ENCODE measurements at places on chromosomes 3 and 15.

- DNase-seq, result no peak
Observed at GRCh38 chr3:189137416-189137815, 34.4 kb upstream of the TPRG1 start.

GRCh38 chr3:122013448-122013925 is 8.6 kb downstream of the ILDR1 start:
- no peak for DNase-seq

- no peak for DNase-seq
Observed at GRCh38 chr3:97991293-97991682, 19.1 kb upstream of the RIOX2 start.

GRCh38 chr3:129701161-129701560 is 94.7 kb upstream of the PLXND1 start:
- DNase-seq, result no peak

- DNase-seq, result no peak
Observed at GRCh38 chr15:54707805-54708752, 488.7 kb downstream of the RSL24D1 start.

- peak; percentile 10 for DNase-seq
Observed at GRCh38 chr15:99954361-99955180, 221.3 kb upstream of the LYSMD4 start.

GRCh38 chr3:57518276-57518915 is 25.7 kb downstream of the DNAH12 start:
- DNase-seq, result no peak

DNA sequence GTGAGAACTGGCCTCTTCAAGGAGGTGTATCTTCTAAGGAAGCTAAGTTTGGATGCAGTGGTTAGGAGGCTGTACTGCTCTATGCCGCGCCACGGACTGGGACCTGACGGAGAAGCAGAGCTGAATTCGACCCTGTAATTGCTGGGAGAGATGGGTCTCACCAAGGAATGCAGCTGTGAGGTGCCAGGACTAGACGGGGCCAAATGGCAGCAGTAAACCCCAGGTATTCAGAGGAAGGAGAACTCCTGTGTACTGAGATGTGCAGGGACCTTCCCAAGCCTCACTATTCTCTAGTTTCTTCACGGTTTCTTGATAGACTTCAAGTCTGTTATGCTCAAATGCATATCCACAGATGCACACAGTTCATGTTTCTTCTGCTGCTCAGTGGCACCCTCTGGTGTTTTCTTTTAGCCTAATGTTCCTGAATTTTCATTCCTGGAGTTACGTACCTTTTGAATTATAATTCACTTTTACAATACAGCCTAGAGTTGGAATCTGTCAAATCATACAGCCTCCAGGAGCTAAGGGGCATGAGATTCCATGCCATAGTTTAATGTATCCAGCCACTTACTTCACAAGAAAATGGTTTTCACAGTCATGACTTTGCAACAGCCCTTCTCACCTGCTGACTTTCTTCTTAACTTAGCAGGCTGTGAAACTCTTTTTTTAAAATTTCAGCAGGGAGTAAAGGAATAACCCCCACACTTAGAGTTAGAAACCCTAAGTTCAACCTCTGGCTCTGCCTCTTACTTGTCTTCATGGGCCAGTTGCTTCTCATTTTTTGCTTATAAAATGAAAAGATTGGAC is 61.8 kb downstream of the GLDN start:
- peak; percentile 66 for DNase-seq

- DNase-seq, result no peak
Observed at GRCh38 chr15:101232677-101233076, 19.2 kb downstream of the CHSY1 start.

- DNase-seq, result peak; percentile 44
Observed at GRCh38 chr3:37223141-37223558, 48.8 kb upstream of the LRRFIP2 start.

- DNase-seq, result peak; percentile 77
Observed at GRCh38 chr3:168025076-168025475, 70.6 kb downstream of the GOLIM4 start.

DNA sequence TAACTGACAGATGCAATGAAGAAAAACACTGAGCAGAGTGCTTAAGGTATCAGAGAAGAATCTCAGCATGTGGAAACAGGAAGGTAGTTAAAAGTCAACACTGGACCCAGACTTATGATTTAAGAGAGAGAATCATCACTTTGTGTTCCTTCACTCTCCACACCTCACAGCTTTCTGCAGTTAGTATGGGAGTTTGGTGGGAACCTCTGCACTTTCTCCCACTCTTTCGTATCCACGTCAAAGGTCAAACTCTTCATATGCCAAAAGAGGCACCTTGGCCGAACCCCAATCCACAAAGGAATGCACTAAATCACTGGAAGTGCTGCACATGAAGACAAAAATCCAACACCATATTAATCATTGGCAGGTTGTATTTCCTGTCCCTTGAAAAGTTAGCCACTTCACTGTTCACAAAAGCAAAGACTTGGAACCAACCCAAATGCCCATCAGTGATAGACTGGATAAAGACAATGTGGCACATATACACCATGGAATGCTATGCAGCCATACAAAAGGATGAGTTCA is 361.2 kb downstream of the MAGI1 start:
- DNase-seq, result no peak

DNA sequence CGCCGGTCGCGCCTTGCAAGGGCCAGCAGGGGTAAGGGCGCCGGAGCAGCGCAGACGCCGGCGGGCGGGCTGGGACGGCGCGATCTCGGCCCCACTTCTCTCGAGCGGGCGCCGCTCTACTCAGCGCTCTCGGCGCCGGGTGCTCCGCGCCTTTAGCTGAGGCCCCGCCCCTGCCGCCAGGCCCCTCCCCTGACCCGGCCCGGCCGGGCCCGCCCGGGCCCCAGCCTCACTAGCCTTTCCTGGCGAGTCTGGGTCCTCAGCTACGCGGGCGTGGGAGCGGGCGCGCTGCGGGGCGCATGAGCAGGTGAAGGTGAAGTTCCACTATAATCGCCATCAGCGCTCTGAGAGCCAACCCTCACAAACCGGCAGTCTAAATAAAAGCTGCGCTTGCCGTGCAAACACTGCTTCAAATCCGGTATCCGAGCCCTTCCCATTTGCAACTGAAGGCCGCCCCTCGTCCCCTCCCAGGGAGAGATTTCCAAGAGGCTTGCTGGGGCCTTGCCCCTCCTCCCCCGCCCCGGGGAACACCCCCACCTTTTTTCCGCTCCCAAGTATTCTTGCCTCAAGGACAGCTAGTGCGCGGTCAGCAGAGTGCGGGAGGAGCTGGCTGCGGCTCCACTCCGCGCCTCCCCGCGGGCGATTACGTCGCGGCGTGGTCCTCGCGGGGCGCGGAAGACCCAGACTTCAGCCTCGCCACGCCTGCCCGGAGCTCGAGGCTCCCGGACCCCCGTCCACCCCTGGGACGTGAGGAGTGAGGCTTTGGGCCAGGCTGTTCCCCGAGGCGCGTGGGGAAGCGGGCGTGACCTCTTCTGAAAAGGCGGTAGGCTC is at the start of gene RPP25:
RPP25 (minus strand) TSS at position 125 of the 828 bp plus-strand sequence. CDS start 189 bp downstream, outside the sequence.
- peak; percentile 81 for DNase-seq

- peak; percentile 52 for DNase-seq
Observed at GRCh38 chr3:117903226-117903625, 1131.4 kb downstream of the IGSF11 start.

DNA sequence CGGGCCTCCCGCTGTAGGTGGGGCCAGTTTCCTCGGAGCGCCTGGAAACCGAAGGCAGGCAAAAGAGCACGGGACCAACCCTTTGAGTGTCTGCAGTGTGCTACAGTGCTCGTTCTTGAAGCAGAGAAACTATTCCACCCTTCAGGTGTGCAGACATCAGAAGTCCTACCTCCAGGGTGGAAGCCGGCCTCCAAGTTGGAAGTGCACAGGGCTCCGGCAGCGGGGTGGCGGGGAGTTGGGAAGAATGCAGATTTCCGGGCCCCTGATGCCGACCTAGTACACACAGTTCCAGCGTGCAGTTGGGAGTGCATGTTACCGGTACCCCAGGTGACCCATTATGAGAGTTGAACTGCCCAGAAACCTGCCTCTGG is 3.0 kb downstream of the KLF13 start:
- DNase-seq, result no peak

GRCh38 chr3:66348704-66349103 is 127.9 kb downstream of the SLC25A26 start:
- DNase-seq, result no peak

GRCh38 chr3:48991851-48992545 is 2.0 kb downstream of the P4HTM start:
- no peak for DNase-seq

- DNase-seq, result peak; percentile 69
Observed at GRCh38 chr3:126081618-126082361, 2.1 kb downstream of the SLC41A3 start.

- DNase-seq, result no peak
Observed at GRCh38 chr3:10998542-10998941, 6.0 kb downstream of the SLC6A1 start.

DNA sequence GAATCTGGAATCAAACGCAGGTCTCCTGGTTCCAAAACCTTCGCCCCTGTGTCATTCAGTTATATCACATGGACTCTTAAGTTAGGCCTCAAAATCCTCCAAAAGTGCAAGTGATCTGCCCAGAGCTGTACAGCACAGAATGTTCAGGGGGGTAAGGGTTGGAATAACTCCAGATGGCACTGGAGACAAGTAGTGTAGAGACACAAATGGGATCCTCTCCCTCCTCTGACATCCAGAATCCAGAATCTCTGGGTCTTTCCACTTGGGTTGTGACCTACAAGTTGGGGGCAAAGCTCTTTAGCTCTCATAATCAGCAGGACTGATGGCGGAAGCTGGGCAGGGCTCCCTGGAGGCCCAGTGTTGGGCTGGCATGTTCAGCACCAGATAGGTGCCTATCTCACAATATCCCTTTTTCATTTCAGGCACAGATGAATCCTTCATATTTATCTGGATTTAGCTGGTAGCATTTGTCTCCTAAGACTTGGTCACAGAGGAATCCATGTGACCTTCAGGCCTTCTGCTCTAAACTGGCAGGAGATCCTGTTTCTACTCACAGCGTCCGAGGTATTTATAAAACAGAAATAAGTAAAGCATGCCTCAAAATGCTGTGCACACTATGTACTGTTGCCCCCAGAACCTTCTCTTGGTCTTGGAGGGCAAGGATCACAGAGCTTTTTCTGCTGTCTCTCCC is 15.4 kb downstream of the ABHD2 start:
- no peak for DNase-seq

- DNase-seq, result no peak
Observed at GRCh38 chr15:43193710-43194109, 8.5 kb downstream of the CCNDBP1 start.

DNA sequence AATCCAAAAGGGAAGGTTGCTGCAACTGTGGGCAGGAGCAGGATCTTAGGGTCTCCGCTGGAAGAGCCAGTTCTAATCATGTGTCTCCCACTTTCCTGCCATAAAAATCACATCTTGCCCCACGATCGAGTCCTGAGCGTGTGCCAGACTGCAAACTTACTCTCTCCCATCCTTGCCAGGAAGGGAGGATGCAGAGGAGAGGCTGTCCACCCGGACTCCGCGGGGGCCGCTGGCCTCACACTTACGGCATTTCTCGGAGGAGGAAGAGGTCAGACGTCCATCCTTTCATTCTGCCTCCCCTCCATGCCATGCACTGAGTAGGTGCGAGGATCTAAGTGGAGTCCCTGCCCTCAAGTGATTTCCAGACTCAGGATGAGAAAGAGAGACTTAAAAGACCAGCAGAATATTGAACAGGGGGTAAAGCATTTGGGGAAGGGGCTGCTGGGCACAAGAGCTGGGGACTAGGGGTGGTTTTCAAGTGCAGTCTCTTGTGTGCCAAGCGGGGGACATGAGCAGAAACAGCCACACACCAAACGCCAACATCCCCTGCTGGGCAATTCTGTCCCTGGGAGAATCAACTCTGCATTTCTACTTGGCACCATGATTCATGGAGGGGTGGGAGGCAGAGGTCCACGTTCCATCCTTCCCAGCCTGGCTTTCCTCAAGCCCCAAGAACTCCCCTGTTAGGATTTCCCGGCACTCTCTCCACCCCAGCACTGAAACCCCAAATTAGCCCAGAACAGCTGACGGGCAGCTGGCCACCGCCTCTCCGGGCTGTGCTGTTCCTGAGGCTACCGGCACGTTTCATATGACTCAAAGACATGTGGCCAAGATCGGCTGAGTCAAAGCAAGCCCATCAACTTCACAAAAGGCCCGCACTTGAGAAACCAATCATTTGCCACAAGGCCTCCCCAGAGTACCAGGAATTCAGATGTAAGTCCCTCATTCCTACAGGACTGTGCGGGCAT is 11.6 kb downstream of the OXTR start:
- DNase-seq, result peak; percentile 87

- no peak for DNase-seq
Observed at GRCh38 chr3:58622892-58623291, 43.7 kb downstream of the FAM3D start.

DNA sequence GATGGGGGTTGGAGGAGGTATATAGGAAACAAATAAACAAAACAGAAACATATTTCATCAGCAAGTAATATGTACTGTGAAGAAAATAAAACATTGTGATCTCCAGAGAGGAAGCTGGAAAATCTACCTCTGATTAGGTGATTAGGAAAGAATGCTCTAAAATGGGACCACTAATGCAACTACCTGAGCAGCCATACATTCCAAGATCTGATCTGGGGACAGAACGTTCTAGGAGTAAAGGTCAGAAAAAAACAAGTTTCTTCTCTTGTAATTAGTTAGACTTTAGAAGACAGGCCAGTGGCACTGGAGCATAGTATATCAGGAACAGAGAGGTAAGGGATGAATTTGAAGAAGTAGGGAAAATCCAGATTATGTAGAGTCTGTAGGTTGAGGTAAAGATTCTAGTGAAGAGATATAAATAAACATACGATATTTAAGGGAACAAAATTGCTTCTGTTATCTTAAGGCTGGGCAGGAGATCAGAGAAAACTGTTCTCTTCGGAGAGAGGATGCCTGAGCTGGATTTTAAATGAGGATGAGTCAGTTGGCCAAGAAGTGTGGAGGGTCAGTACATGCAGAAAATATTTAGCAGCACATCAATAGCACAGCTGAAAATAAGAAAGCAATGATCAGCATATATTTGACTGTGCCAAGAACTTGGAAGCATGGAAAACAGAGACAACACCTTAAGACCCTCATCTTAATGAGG is 429.5 kb downstream of the NLGN1 start:
- DNase-seq, result peak; percentile 46

DNA sequence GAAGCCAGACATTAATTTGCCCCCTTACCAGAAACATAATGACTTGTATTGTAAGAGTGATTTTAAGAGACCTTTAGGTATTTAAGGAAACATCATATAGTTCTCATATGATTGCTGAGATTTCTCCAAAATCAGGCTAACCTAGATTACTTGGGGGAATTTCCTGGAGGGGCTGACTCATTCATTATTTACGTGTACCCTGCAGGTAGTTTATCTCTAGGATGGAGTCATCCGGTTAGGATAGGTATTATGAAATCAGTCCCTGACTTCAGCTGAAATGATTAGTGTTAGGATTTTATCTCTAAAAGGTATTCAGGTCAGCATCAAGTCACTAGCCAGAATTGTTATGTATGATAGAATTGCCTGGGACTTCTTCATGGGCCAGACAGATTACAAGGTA is 97.5 kb downstream of the TCF12 start:
- DNase-seq, result no peak

GRCh38 chr3:149280671-149281349 is 52.6 kb downstream of the TM4SF18 start:
- no peak for DNase-seq

GRCh38 chr3:71973274-71974030 is 188.5 kb upstream of the PROK2 start:
- DNase-seq, result no peak

- DNase-seq, result no peak
Observed at GRCh38 chr15:63165166-63165859, 8.0 kb upstream of the RPS27L start.

GRCh38 chr3:159200176-159200575 is 398.3 kb downstream of the MFSD1 start:
- peak; percentile 66 for DNase-seq

- DNase-seq, result peak; percentile 76
Observed at GRCh38 chr3:159191447-159191846, 389.6 kb downstream of the MFSD1 start.

GRCh38 chr3:49170744-49171118 is 667 bp upstream of the KLHDC8B start:
- no peak for DNase-seq
